ENCODE measurements at places on chromosomes 1 and 21.

DNA sequence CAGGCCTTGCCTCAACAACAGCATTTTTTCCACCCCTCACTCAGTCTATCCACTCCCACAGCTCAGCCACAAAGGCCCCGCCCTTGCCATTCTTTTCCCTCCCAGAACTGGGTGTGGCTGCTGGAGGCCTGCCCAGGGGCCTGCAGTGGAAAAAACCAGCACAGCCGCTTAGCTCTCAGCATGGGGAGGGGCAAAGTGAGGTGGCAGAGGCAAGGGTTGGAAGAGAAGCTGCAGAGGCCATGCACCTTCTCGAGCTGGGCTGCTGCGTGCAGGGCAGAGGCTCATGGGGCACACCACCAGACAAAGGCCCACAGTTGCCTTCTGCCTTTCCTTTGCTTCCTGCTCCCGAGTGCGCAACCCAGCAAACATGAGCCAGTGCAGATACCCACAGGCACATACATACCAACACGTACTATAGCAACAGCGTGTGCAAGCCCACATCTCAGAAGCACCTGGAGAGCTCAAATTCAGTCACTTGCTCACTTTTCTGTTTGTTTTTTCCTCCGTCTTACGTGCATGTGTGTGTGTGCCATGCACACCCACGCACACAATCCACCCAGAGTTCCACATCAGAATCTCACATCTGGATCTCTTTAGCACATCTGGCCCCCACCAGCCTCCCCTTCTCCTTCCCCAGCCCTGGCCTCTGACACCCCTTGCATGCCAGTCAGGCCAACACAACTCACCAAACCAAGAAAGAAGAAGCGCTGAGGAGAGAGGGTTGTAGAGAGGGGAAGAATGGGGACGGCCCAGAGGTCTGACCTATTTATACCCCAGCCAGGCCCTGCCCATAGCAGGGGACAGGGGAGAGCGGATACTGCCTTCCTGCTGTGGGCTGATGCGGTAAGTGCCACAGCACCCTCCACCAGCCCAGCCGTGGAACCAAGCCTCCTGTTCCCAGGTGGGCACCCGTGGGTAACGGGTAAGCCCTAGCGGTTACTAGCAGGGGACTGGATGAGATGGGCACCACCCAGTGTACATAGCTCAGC lies at the start of gene S100A4:
Gene S100A4 (minus strand): TSS at position 740 of the 989 bp plus-strand sequence. CDS start 1,012 bp downstream, outside the sequence.
- DNase-seq: peak; percentile 99

DNA sequence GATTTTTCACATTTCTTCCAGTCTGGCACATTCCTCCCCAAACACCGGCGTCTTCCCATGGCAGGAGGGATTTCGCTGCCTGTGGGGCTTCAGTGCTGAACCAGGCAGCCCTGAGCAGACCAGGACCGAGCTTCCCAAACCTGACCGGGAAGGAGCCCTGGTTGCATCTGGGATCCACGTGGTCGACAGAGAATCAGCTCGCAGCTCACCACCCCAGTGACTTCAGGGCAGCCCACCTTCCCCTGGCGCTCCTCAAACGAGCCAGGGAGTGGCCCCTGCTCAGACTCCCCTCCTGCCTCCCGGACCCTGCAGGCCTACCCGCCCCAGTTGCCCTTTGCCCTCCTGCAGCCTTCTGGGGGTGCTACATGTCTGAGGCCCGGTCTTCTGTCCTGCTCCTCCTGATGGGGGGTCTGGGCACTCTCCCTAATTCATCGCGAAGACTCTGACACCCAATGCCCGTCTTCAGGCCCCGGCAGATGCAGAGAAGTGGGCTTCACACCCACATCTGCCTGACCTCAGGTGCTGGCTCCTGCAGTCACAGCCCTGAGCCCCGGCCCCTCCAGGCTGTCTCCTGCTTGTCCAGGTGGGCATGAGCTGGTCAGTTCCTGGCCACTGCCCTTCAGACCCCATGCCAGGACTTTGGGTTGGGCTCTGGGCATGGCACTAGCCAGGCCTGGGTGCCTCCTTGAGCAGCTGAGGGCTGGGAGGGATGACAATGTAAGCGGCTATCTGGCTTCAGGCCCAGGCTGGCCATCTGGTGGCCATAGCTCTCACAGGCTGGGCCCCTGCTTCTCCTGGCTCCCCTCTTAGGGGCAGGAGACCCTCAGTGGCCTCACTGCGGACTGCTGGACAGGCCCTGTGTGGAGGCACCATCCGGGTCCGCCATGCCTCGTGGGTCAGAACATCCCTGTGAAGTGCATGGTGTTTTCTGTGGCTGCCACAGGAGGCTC lies 26.1 kb upstream of the PRSS38 start:
- DNase-seq: no peak

DNA sequence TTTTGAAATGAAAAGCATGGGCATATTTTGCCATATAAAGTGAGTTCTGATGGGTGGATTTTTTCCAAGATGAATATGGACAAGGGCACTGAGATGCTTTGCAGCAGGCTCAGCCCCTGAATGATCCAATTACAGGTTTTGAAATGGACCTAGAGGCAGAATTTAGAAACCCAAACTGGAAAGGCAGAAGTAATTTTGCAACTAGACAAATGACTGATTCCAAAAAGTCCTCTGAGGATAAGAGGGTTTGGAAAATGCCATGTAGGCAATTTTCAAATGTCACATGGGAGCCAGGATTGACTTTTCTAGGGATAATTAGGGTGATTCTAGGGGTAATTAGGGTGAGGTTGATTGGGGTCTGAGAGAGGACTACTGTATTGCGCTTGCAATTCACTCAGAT lies 148.9 kb upstream of the ZNF648 start:
- DNase-seq: no peak

- DNase-seq: no peak
Observed at GRCh38 chr1:197083474-197083873, 16.4 kb upstream of the F13B start.

- no peak for DNase-seq
Observed at GRCh38 chr1:100423832-100424337, 71.6 kb downstream of the CDC14A start.

GRCh38 chr1:146016891-146017290 lies 4.6 kb downstream of the HJV start:
- DNase-seq: no peak

Data from RPMI8226 (cell line).